Neuronal stem cell (in vitro differentiated cells): ENCODE measurements at places on chromosomes 7 and 10.

DNA sequence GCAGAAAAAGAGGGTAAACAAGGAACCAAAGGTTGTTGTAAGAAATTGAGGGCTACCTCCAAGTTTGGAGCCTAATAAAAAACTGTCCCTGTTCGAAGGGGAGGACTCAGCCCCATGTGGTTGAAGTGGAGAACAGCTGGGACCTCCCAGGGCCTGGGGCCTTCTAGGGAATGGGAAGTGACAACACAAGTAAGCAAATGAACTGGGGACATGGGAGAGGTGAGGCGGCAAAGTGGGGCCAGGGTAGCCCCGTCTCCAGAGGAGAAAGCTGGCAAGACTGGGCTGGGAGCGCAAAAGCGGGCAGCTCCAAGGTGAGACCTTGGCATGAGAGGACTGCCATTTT, 198.1 kb downstream of the ZNF438 start:
- no peak for DNase-seq

DNA sequence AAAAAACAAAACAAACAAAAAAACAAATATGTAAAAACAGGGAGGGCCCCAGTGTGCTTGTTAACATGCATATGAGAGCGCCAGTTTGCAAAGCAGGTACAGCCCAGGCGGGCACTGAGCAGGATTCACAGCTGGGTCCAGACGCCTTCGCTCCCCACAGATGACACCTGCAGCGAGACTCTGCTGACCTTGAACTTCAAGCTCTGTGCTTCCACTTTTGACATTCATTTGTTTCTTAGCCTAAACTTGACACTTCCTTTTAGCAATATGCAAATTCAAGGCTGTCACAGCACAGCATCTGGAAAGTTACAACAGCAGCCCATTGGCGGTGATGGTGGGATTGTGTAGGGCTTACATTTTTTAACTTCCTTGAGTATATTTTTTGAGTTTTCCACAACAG, 88.8 kb upstream of the TNS3 start:
- no peak for DNase-seq

- DNase-seq = peak; percentile 2
Observed at GRCh38 chr10:24483701-24484100, 240.0 kb downstream of the ARHGAP21 start.

- DNase-seq = no peak
Observed at GRCh38 chr10:117266400-117266799, 25.5 kb downstream of the SLC18A2 start.

DNA sequence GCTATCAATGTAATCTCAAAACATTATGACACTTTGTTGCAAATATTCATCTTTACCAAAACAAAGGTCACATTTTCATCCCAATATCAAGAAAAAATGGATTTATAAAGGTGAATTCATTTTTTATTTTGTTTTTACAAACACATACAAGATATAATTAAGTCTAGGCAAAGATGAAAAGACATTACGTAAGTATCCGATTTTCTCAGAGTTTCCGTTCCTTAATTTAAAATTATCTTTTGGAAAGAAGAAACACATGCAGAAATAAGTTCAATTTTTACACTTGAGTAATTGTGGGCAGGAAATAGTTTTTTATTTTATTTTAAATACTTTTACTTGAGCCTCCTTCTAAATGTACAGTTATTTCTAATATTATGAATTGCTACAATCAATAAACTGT, 24.6 kb downstream of the RTKN2 start:
- DNase-seq = no peak

DNA sequence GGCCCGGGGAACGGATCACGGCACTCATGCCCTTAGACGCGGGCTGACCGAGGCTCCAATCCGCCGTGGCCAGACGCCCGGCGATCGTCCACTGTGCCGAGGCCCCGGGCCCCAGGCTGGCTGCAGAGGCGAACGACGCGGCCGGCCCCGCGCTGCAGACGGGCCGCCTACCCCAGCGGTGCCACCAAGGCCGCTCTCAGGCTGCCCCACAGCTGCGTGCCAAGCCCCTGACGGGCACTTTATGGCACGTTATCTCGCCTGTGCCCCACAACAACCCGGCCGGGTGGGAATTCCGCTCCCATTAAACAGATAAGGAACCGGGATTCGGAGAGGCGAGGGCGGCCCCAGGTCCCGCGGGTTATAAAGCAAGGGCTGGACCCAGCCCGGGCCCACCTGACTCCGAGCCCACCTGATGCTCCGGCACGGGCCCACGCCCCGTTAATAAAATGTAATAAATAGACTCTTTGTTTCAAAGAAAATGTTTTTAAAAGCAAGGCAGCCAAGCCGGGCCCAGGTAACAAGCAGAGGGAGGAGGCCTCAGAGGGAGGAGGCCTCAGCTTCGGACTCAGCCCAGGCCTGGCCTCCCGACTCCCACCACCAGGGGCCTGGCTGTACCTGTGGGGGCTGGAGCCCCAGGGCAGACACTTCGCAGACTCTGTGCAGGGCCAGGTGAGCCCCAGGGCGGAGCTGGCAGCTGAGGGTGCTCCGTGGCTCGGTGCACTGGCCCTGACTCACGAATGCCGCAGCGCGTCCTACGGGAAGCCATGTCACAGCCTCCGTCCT, 79.7 kb downstream of the FOXL3 start:
- DNase-seq = no peak

- DNase-seq = no peak
Observed at GRCh38 chr10:1328981-1329614, 272.9 kb downstream of the WDR37 start.

- DNase-seq = no peak
Observed at GRCh38 chr7:2606539-2606936, 25.2 kb upstream of the TTYH3 start.

DNA sequence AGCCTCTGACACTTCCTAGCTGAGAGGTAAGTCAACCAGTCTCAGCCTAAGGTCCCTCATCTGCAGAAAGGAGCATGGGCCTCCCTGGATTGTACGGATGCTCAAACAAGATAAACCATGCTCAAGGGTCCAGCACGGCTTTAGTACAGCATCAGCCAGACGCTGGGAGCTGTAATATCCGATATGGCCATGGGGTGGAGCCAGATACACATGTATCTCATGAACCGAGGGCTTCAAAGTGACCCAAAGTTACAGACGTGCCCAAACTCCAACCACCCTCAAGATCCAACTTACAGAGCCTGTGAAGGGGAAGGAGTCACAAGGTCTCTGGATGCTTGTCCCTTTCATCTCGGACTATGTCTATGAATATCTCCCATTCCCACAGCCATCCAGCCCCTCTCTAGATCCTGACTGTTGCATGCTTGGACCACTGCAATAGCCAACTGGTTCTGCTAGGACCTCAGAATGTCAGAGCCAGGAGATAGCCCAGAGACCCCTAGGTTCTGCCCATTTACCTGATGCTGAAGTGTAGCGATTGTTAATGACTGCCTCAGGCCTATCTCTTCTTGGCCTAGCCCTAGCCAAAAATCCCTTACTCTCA, 142.4 kb downstream of the SH3PXD2A start:
- peak; percentile 82 for DNase-seq

DNA sequence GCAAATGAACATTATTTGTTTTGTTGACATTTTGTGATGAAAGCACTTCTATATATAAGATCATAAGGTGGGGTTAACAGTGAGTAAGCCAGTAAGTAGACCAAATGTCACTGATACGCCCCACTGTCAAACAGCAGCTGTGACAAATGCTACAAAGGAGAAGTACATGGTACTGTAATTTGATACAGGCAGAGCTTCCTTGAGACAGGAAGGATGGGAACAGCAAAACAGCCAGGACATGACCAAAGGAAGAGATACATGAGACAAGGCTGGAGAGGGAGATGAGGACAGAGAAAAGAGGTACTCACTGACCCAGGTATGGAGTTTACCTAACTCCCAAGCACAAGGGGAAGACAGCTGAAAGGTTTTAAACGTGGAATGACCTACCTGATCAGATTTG, 127.0 kb downstream of the SRPK2 start:
- no peak for DNase-seq

DNA sequence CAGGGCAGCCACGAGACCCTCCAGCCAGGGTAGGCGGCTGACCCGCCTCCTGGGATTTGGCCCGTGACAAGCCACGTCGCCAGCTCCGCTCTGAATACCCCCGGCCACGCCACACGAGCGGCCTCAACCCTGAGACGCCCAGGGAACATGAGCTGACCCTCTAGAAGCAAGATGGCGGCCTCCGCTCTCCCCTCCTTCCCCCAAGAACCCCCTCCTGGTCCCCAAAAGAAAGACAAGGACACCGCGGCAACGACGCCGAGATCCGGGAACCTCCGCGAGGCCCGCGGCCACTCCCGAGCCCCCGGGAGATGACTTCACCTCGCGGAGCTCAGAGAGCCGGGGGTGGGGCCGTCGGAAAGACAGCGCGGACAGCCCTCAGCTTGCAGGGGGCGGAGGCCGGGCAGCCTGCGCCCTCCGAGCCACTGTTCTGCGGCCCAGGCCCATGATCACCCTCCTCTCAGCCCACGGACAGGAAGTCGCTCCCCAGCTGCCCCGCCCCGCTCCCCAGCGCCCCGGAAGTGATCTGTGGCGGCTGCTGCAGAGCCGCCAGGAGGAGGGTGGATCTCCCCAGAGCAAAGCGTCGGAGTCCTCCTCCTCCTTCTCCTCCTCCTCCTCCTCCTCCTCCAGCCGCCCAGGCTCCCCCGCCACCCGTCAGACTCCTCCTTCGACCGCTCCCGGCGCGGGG, at the start of gene RALA:
Gene RALA (plus strand): TSS at position 526 of the 685 bp plus-strand sequence. CDS start 63,096 bp downstream, outside the sequence.
- DNase-seq = peak; percentile 87

DNA sequence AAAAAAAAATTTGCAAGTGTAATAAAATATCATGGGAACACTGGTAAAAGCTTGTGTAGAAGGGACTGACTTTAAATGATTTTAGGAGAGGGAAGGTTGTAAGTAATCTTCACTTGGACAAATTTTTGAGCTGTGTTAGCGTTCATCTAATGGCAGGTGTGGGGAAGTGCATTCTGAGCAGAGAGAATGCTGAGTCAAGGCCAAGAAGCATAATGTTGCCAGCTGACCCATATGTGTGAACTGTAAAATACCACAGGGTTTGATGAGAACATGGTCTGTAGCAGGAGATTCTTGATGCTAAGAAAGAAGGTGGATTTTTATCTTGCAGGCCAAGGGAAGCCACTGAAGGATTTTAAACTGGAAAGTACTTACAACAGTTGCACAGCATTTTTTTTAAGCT, 98.2 kb upstream of the ZNF32 start:
- DNase-seq = no peak

DNA sequence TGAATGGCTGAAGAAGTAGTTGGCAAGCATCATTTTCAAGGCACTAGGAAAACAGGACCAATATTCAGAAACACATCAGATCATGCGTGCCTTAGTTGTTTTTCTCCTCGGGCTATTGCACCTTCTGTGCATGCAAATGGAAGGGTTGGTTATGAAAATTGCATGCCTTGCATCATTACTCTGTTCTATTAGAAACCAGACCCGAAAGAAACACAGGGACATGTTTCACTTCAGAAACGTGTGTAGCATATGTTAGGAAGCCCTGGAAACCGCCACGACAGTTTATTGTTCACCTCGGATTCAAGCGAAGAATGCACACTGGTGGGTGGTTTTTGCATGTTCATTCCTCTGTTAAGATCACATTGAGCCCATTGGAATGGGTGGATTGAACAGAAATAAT, 214.7 kb downstream of the FRMD4A start:
- DNase-seq = no peak

DNA sequence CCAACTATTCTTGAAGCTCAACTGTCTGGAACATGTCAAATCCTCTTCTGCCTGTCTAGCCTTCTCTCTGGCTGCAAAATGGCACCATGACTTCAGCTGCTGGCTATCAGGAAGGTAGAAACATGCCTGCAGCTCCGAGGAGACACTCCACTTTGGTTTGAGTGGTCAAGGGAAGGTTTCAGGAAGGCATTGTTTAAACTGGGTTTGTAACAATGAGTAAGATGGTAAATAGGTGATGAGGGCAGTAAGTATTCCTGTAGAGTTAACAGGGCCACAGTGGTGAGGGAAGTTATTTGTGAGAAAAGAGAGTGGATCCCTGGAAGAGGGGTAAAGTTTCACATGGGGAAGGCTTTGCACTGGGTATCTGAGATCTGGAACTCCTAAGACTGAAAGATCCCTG, 231.5 kb downstream of the ABCA13 start:
- DNase-seq = no peak

- no peak for DNase-seq
Observed at GRCh38 chr10:80769700-80770160, 232.0 kb downstream of the SH2D4B start.

- no peak for DNase-seq
Observed at GRCh38 chr10:104416851-104417250, 63.2 kb downstream of the CFAP58 start.

- no peak for DNase-seq
Observed at GRCh38 chr7:134865001-134865845, 85.8 kb downstream of the CALD1 start.

DNA sequence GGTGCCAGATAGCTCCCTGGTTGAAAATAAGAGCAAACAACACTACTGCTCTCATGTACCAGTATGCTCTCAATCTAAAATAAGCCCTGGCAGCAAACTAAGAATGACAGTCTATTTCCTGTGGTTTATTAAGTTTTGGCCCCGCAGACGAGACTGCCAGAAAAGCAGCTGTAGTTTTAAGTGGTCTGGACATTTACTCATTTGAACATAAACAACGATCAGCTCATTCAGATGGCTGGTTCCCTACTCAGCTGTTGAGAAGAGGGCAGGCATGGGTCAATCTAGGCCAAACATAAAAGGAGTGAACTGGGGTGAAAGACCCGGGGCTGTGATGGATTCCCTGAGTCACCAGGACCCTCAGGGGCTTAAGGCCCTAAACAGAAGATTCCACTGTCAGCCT, 4.5 kb downstream of the TRIL start:
- no peak for DNase-seq

- peak; percentile 8 for DNase-seq
Observed at GRCh38 chr10:96972264-96972663, 140.2 kb downstream of the LCOR start.

DNA sequence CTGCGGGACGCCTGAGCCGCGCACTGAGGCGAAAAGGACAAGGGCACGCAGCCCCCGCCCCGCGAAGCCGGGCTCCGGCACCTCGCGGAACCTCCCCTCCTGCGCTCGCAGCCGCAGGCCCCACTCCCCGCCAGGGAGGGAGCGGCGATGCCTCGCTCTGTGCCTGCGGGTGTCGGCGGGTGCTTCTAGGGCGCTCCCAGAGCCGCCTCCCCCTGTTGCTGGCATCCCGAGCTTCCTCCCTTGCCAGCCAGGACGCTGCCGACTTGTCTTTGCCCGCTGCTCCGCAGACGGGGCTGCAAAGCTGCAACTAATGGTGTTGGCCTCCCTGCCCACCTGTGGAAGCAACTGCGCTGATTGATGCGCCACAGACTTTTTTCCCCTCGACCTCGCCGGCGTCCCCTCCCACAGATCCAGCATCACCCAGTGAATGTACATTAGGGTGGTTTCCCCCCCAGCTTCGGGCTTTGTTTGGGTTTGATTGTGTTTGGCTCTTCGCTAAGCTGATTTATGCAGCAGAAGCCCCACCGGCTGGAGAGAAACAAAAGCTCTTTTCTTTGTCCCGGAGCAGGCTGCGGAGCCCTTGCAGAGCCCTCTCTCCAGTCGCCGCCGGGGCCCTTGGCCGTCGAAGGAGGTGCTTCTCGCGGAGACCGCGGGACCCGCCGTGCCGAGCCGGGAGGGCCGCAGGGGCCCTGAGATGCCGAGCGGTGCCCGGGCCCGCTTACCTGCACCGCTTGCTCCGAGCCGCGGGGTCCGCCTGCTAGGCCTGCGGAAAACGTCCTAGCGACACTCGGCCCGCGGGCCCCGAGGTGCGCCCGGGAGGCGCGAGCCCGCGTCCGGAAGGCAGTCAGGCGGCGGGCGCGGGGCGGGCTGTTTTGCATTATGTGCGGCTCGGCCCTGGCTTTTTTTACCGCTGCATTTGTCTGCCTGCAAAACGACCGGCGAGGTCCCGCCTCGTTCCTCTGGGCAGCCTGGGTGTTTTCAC, 519 bp downstream of the ITGB8 start:
- DNase-seq = peak; percentile 82
